ENCODE measurements at places on chromosomes 4 and X. TPM values are rescaled to one million over a fixed set of nuclear protein-coding genes. Genes with fewer than 3 reads are reported as not detected.

Gene PLK4
- polyA plus RNA-seq, result 11.6 TPM

Gene DGKK
- not detected for polyA plus RNA-seq

DNA sequence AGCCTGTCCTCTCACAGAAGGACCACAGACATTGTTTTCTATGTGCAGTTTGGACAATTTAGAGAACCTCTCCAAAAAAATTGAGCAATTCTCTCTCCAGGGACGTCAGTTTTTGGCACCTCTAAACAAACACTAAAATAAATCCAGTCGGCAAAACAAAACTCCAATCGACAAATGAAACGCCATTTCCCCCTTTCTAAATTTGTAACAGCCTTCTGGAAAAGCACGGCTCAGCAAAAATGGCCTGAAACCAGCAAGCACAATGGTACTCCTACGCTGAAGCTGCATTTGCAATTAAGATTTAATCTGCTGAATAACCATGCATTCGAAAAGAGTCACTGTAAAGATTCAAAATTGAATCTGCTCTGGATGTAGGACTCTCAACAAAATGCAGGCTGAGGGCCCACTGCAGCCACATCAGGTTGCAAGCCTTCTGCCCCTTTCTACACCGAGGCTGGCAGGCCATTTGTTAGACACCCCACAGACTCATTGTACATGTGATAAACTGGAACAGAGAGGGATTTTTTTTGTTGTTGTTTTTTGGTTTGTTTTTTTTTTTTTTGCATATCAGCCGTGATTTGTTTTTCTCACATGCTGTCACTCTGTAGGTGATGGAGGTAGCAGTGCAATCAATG, 79.9 kb upstream of the MAP3K15 start:
- DNase-seq, result peak; percentile 86

DNA sequence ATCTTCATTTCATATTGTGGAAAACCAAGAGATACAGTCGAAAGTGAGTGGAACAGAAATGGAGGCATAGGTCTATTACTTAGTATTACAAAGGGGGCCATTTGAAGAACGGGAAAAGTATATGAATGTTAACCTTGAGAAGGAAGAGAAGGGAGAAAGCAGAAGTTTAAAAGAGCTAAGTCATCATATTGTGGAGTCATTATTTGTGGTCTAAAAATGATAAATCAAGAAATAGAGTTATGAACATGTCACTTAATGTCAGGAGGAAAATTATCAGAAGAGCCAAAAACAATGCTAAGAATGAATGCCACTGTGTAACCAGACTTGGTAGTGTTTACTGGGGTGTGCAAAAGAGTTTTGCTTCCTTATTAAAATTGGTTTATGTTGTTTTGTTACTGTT, 589.5 kb upstream of the LCORL start:
- DNase-seq, result no peak

Gene FGFBP1
- polyA plus RNA-seq, result 0.23 TPM

Data from muscle of back (tissue), 13 donors.